Naive thymus-derived CD4-positive, alpha-beta T cell (primary cell): ENCODE measurements at places on chromosomes 7 and 10. TPM values are rescaled to one million over a fixed set of nuclear protein-coding genes. Genes with fewer than 3 reads are reported as not detected.

GRCh38 chr7:7740037-7740355, 21.6 kb upstream of the RPA3 start:
- DNase-seq, result no peak

DNA sequence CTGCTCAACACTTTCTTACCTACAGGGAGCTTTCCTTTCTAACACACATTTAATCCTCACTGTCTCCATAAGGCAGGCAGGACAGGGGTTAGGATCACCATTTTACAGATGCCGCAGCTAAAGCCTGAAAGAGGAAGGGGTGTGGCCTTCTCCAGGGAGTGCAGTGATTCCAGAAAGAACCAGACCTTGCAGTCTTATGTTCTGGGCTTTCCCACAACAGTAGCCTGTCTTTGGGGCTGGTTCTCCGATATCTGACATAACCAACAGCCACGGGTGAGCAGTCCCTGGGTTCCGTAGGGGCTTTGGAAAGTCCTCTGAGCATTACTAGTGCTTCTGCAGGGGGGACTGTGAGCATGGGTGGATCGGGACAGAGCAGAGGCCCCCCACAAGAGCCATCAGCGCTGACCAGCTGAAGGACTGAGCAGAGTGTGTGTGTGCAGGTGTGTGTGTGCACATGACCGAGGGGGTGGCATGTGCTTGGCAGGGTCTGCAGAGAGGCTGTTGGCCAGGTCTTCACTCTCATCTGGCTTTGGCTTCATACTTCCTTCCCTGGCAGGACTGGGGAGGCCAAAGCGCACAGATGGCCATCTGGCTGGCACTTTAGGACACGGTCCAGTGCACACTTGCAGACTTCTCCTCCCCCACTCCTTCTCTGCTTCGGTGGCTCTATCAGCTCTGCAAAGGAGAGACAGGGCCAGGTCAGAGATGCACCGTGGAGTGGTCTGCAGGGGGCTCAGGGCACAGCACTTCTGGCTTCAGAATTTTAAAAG, 400.3 kb downstream of the RPS24 start:
- no peak for DNase-seq

GRCh38 chr10:99297033-99297432, 32.1 kb upstream of the CNNM1 start:
- DNase-seq, result no peak

DNA sequence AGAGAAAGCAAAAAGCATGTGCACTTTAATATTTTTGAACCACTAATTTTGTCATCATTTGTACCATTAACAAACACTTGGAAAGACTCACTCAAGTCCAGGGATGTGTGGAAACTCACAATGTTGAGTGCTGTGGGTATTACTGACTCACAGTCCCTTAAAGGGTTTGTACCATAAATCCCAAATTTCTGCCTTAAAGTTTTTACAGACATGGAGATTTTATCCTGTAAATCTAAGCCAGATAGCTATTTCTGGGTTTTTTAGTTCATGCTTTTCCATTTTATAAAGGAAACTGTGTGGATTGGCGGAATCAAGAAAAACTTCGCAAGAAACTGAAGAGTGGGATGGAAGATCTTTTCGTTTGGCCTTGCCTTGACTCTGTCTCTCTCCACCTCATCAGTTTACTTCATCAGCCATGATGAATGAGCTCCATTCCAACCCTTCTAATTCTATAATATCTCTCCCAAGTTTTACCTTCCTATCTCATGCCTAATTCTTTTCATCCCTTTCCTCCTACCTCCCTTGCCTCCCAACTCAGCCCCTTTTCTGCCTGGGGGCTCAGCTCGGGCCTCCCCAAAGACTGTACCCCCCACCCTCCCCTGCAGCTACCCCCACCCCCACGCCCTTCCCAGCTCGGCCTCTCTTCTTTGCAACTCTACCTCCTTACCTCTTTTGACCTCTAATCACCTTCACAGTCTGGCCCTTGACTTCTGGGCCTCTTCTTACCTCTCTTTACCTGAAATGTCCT, 218.5 kb upstream of the MKLN1 start:
- DNase-seq, result no peak

- DNase-seq, result no peak
Measured at GRCh38 chr10:32166365-32166764, 110.1 kb upstream of the KIF5B start.

HOXA4 gene
- total RNA-seq, result not detected

PKD2L1 gene
- total RNA-seq, result not detected
